OCI-LY7 (cell line): ENCODE measurements at places on chromosomes 3 and 15.
A peak's percentile ranks its signal among the peaks of the same experiment; 100 is the strongest.

DNA sequence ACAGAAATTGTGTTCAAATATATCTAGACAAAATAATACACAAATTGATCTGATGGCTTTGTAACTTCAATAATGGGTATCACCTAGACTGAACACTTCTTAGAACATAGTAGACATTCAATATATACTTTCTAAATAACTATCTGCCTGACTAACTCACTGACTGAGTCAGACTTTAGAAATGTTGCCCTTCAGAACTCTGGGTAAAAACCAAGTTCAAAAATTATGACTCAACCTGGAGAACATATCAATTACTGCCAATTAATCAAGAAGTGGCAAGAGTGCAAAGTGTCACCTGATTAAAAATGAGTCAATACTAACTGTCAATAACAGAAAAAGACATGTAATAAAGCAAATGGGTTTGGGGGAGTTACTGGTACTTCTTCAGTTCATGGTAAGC lies 144.6 kb upstream of the TMCO5A start:
- no peak for DNase-seq

- peak; percentile 21 for DNase-seq
Measured at GRCh38 chr15:52082197-52083036, 30.2 kb downstream of the BCL2L10 start.

- DNase-seq = no peak
Measured at GRCh38 chr3:57951066-57951882, 56.9 kb upstream of the FLNB start.

- peak; percentile 82 for DNase-seq
Measured at GRCh38 chr15:67100801-67101581, 35.6 kb downstream of the SMAD3 start.

- DNase-seq = no peak
Measured at GRCh38 chr3:45064512-45065372, 38.6 kb downstream of the CLEC3B start.

- no peak for DNase-seq
Measured at GRCh38 chr3:12413721-12414255, 70.5 kb upstream of the TSEN2 start.

GRCh38 chr3:134330883-134331810 lies 43.1 kb downstream of the AMOTL2 start:
- DNase-seq = no peak

- no peak for DNase-seq
Measured at GRCh38 chr3:69763458-69763857, 24.2 kb downstream of the MITF start.

- DNase-seq = no peak
Measured at GRCh38 chr15:83396101-83396500, 51.0 kb upstream of the SH3GL3 start.

- no peak for DNase-seq
Measured at GRCh38 chr3:106217745-106218144, 348.9 kb upstream of the CBLB start.

- no peak for DNase-seq
Measured at GRCh38 chr15:85649372-85649771, 145.4 kb downstream of the KLHL25 start.

DNA sequence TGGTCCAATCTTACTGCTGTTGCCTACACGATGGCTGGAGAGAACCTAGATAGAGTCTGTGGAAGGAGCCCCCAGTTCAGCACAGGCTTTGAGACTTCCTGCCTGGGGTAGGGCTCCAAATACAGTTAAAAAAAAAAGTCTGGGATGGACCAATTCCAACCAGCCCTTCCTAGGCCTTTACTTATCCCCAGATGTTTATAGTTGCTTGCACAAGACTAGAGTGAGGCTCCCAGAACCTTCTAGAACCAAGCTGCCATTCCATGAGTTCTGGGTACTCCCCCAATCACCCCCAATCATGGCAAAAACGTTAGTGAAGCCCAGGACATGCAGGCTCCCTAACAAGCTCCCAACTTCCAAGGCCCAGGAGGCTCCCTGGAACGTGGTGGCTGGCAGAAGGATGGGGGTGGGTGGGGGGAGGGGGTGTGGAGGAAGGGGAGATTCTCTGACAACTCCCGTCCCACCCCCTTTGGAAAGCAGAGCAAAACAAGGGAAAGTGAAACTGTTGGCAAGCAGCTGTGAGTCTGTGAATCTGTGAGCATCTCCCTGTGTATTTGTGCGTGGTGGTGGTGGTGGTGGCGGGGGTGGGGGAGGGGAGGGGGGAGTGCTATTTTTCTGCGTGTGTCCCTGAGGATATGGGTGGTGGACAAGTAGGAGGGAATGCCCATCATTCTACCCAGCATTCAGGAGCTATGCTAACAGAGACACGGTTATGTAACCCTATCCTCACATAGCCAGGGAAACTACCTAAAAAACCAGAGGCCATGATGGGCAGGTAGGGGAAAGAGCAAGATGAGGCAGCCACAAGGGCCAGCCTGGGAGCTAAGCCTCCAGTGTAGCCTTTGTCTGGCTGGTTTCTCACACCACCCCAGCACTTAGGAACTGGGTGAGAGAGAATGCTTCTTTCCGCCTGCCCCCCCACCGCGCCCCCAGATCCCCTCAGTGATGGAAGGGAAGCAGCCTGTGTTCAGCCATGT lies 2.0 kb downstream of the MST1R start:
- DNase-seq = no peak

DNA sequence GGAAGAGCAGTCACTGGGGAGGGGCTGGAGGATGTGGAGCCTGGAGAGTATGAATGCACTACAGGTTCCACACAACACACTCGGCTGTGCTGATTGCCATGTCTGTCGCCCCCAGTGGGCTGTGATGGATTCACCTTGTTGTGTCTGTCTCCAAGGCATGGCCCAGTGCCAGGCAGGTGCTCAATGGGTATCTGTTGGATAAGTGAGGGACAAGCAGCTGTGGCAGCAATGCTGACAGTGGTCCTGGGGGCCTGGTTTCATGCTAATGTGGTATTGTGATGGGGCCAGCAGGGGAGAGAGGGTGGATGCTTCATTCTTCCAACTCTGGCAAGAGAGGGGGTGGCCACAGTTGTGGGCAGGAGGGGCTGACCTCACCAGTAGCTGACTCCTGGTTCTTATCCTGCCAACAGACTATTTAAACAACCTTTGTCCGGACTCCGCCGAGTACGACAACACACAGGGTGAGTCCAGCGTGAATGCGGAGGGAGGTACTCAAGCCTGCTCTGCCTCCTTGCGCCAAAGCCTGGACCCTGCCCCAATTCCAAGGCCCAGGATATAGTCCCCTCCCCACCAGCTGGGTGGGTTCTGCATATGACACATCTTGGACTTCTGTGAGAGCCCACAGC lies 47.3 kb upstream of the NR2C2 start:
- DNase-seq = no peak
